ENCODE measurements at places on chromosomes 12 and 14. TPM values are rescaled to one million over a fixed set of nuclear protein-coding genes. Genes with fewer than 3 reads are reported as not detected.
A peak's percentile ranks its signal among the peaks of the same experiment; 100 is the strongest.

The OR4E2 gene
- 0.25 TPM for total RNA-seq

GRCh38 chr12:132173135-132174014 lies 29.1 kb downstream of the NOC4L start:
- peak; percentile 57 for DNase-seq

The SERPINA12 gene
- not detected for total RNA-seq

- DNase-seq: no peak
Measured at GRCh38 chr12:104064842-104065427, 604 bp downstream of the HCFC2 start.

The KRT5 gene
- total RNA-seq: not detected

The ST8SIA1 gene
- 3.1 TPM for total RNA-seq

DNA sequence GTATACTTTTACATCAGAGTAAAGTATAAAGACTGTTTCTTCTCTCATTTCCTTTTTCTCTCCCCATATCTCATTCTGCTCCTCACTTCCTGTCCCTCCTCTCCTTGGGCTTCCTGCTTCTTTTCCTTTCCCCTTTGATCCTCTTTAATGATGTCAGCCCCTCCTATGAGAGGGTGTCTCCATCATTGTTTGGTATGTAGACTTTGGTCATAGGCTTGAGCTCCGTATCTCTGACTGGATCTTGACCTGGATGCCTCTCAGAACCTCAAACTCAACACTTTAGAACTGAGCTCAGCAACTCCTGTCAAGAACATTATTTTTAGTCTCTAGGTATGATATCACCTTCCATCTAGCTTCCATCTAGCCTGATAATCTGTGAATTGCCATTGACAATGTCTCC lies 50.3 kb downstream of the AKAP6 start:
- DNase-seq: no peak

The RNASE7 gene
- total RNA-seq: not detected

GRCh38 chr12:16119618-16120415 lies 157.7 kb downstream of the SLC15A5 start:
- DNase-seq: no peak

- no peak for DNase-seq
Measured at GRCh38 chr12:2011643-2012607, 7.7 kb upstream of the DCP1B start.

GRCh38 chr12:51714666-51715065 lies 123.6 kb downstream of the SCN8A start:
- DNase-seq: no peak

GRCh38 chr14:59028476-59029202 lies 159.8 kb upstream of the DAAM1 start:
- DNase-seq: peak; percentile 42

DNA sequence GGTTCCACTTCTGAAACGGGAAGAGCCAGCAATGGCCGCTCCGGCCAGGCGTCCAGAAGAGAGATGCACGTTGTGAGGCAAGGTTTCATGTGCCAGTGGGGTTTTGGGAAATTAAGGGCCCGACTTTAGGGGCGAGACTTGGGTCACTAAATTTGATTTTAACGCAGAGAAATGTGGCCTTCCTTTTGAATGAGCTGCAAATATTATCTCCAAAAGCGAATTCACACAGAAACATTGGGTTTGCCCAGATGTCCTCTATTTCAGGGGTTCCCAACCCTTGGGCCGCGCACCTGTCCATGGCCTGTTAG lies 2.3 kb upstream of the RNASE4 start:
- no peak for DNase-seq

The RIMBP2 gene
- not detected for total RNA-seq

DNA sequence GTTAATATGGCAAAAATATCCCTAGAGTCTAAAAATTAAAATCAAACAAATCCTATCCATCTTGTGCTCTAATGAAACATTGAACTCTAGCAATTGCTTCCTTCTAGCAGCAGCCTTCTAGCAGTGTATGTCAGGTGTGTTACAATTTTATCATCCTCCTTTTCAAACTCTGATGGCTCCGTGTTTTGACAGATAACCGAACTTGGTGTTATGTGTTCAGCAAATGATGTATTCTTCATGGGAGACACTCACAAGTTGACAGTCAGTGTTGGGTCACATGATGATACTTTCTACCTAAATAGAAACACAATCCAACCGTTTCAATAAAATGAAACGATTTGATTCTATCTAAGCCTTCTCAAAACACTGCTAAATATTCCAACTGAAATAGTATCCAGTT lies 525.3 kb upstream of the NOVA1 start:
- DNase-seq: no peak

GRCh38 chr12:13564266-13564810 lies 367.8 kb downstream of the EMP1 start:
- no peak for DNase-seq

DNA sequence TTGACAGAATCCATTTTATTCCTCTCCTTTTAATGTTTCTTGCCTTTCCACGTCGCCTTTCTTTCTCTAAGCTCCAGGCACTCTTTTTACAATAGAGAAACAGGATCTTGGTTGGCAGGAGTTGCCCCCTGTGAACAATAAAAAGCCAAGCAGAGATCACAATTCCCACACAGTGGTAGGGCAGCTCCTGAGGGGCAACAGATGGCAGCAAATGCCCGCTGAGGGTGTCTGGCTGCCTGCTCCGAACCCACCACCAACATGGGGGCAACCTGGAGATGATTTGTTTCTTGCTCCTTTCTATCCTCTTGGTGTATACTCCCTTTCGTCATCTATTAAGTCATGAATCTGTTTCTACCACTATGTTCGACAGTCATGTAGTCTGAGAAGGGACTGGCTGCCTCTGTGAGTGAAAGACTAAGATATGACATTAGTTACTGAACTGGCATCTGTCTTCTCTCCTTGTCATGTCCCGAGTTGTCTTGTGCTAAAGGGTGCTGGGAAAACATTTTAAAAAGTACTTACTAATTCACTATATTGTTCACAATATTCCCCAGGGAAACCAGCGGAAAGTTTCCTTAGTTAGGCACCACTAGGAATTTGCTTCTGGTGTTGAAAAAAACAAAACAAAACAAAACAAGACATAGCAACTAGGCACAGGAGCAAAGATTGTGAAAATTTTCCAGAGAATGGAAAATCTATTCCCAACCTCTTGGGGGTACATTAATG lies 170.1 kb downstream of the STXBP6 start:
- DNase-seq: no peak

- no peak for DNase-seq
Measured at GRCh38 chr12:43806737-43807072, 588 bp upstream of the TWF1 start.

- no peak for DNase-seq
Measured at GRCh38 chr12:101782273-101782731, 43.0 kb upstream of the SYCP3 start.

The WDR20 gene
- 28.3 TPM for total RNA-seq

- no peak for DNase-seq
Measured at GRCh38 chr14:39956372-39956771, 524.1 kb upstream of the FBXO33 start.

The TPPP2 gene
- total RNA-seq: not detected

DNA sequence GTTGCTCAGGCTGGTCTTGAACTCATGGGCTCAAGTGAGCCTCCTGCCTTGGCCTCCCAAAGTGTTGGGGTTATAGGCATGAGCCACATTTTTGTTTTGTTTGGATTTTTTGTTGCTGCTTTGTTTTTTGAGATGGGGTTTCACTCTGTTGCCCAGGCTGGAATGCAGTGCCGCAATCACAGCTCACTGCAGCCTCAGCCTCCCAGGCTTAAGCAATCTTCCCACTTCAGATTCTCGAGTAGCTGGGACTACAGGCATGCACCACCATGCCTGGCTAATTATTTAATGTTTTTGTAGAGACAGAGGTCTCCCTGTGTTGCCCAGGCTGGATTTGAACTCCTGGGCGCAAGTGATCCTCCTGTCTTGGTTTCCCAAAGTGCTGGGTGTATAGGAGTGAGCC lies 5.7 kb upstream of the PLEK2 start:
- DNase-seq: no peak

GRCh38 chr14:33377596-33378390 lies 439.1 kb downstream of the NPAS3 start:
- no peak for DNase-seq

The TMEM63C gene
- total RNA-seq: 1.5 TPM

DNA sequence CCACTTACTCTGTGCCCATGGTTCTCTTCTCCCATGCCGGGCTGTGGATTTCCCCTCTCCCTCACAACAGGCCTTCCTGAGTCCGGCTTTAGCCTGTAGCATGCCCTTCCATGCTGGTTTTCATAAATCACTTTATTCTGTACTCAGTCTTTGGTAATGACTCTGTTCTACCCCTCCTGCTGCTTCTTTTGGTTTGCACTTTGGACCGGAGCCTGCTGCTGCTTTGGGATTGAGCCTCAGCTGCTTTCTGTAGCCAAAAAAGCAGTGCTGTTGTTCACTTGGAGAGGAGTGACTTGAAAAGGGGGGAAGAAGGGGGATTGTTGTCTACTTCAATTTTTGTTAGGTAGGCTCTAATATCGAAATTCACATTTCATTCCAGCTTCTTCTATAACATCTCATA lies 8.5 kb upstream of the SLC6A13 start:
- no peak for DNase-seq

DNA sequence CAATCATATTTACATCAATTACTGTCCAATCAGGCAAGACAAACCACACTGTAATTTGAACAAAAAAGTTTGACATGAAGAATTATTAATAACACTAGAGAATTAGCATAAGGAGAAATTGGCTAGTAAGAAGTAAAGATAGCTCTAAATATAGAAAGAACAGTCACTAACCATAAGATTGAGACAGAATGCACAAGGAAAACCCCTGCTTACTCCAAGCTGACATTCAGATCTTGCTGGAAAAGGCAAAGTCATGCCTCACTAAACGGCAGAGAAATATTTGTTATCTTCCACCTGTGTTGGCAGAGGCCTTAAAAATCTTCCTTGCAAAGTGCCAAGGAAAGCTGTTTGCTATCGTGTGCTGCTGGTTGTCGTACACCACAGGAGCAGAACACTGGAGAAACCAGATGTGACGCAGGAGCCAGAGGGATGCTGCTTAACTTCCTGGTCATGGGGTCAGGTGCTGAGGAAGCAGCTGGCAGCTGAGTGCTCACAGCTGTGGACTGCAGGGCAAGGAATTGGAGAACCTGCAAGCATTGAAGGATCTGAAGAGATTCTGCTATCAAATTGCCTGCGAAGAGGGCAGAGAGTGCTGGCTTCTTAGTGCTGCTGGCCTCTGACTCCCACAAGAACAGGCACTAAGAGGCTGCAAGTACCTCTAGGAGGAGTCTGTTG lies 1323.3 kb downstream of the LRFN5 start:
- no peak for DNase-seq
